Aorta (tissue), 5 donors: ENCODE measurements at places on chromosomes 13 and 19. TPM values are rescaled to one million over a fixed set of nuclear protein-coding genes. Genes with fewer than 3 reads are reported as not detected.
A peak's percentile ranks its signal among the peaks of the same experiment; 100 is the strongest.

DNA sequence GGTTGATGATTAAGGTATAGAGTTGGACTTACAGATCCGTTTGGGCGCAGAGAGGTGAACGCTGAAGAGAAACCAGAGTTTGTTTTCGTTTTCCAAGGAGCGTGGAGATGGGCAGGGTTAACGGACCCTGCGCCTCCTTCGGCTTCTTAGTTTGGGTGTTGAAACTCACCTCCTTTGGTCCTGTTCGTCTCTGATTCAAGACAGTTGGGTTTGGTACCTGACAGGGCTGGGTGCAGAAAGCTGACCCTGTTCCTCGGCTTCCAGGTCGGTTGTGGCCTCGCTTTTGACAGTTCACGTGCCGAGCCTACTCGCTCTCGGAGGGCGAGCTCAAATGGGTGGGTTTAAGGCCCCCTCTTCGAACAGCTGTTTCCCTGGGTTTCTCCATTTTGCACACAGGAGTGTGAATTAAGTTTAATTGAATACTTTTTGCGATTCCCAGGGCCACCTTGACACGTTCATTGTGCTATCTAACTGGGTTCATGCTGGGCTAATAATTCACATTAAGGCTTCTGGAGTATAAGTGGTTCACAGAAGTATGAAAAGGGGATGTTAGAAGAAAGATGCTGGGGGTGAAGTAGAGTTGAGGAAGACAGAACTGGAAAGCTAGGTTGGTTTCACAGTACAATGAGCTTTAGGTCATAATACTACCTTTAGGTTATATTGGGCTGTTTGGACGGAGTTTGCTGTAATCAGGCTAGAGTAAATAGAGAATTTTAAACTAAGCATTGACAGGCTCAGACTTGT, 638 bp downstream of the USPL1 start:
- H3K4me3 ChIP-seq: peak overlapping the region; percentile 65
- no peaks in the 10 kb centered on the region for H3K4me1 ChIP-seq
- H3K27ac ChIP-seq: peak overlapping the region; percentile 7
- no peaks in the 10 kb centered on the region for H3K27me3 ChIP-seq
- peak; percentile 50 for DNase-seq

- H3K36me3 ChIP-seq: no peaks in the 10 kb centered on the region
- H3K27ac ChIP-seq: no peak overlapping the region
- no peak overlapping the region for H3K4me3 ChIP-seq
- DNase-seq: no peak
- no peaks in the 10 kb centered on the region for H3K27me3 ChIP-seq
Observed at GRCh38 chr19:3678188-3678587, 22.1 kb downstream of the PIP5K1C start.

DNA sequence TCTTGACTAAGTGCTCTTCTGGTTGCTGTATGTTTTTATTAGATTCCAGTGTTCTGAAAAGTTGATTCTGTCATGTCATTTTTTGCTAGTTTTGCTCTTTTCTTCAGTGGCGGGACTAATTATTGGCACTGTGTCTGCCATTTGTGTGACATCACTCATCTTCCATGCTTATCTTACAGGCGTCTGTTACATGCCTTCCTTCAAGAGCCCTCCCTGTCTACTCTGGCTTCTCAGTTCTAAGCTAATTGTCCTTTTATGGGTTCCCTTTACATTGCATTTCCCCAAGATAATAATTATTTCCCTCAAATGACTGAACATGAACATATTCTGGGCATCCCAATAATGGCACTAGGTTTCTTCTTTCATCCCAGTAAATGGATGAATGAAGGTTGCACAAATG, 459.1 kb downstream of the DCT start:
- no peak overlapping the region for H3K4me3 ChIP-seq
- H3K4me1 ChIP-seq: no peaks in the 10 kb centered on the region
- H3K27me3 ChIP-seq: no peaks in the 10 kb centered on the region
- no peak overlapping the region for H3K27ac ChIP-seq

- no peak overlapping the region for H3K4me3 ChIP-seq
- no peaks in the 10 kb centered on the region for H3K36me3 ChIP-seq
Observed at GRCh38 chr13:95296326-95296925, 4.8 kb downstream of the ABCC4 start.

The ADAMTSL5 gene
- 6.2 TPM for total RNA-seq

The KLK1 gene
- total RNA-seq: 0.81 TPM

DNA sequence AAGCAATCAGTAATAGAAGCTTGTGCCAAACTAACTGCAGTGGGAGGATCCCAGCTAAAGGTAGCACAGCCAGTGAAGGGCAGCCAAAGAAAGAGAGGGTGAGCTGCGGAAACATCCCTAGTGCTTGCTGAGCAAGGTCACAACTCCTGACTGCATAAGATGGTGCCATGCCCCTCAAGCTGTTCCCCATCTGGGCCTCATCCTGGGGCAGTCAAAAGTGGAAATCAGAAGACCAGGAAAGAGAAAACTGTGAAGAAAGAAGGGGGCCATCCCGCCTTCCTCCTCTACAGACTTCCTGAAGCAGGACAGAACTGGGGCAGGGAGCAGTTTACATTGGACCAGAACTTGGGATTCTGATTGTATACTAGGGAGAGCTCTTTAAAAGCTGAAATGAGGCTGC, 159.2 kb downstream of the TNFSF13B start:
- no peak overlapping the region for H3K27ac ChIP-seq
- no peaks in the 10 kb centered on the region for H3K27me3 ChIP-seq
- H3K4me1 ChIP-seq: no peaks in the 10 kb centered on the region
- no peaks in the 10 kb centered on the region for H3K36me3 ChIP-seq
- no peak for DNase-seq
- H3K4me3 ChIP-seq: no peak overlapping the region

DNA sequence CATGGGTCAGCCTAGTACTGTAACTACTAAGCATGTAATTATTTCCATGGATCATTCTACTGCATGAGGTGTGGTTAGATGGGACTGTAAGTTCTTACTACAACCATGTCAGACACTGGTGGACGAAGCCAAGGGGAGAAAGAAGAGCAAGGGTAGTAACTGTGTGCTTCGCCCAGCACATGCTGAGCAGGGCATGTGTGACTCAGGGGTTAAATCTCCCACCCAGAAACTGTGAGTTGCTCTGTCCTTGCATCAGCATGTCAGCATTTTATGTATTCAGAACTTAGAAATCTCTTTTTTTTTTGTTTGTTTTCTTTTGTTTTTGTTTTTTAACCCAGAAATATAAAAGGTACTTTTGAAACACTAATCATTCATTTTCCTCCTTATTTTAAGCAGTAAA, 436.6 kb upstream of the KLF12 start:
- H3K27me3 ChIP-seq: no peaks in the 10 kb centered on the region
- H3K27ac ChIP-seq: no peak overlapping the region
- no peak for DNase-seq
- H3K4me1 ChIP-seq: no peaks in the 10 kb centered on the region

The DLL3 gene
- not detected for total RNA-seq

The HSD17B14 gene
- 13.7 TPM for total RNA-seq

The CYP4F8 gene
- not detected for total RNA-seq

DNA sequence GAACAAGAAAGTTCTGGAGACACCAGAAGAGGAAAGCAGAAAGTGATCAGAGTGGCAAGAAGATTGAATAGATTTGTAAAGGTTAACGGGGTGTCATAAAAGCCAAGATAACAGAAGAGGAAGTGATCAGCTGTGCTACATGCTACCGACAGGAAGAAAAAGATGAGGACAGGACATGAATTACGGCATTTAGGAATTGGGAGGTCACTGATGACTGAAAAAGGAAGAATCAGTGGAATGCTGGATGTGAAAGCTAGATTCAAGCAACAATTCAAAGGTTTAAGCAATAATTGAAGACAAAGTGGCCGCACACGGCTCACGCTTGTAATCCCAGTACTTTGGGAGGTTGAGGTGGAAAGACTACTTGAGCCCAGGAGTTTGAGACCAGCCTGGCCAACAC, 15.1 kb downstream of the ZNF160 start:
- H3K36me3 ChIP-seq: peaks cover 16% of the 10 kb centered on the region
- H3K4me3 ChIP-seq: no peak overlapping the region
- H3K4me1 ChIP-seq: no peaks in the 10 kb centered on the region
- no peak overlapping the region for H3K27ac ChIP-seq
- no peak for DNase-seq

DNA sequence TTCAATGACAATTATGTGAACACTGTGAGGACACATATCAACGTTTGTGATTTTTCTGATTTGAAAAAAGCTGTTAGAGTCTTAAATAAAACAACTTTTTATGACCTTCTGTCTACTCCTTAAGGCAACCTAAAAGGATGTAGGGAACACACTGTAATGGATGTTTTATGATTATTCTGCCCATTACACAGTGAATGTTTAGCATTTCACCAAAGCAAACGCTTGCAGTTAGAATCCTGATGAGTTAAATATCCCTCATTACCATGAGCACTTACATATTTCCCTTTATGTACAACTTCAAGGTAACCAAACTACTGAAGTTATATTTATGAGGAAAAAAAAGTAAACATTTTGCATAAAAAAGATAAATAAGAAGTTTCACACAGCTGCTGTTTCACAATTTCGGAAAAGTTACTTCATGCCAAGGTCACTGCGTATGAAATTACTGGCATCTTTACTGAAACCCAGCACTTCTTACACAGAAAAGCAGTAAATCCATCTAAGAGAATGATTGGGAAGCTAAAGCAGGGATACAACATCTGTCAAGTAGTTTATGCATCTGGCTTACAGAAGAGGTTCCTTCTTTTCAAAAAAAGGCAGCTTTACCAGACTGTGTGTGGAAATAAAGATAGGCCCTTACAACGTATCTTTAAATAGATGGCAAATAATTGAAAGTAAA, 733.7 kb upstream of the ATXN8OS start:
- H3K27ac ChIP-seq: no peak overlapping the region
- no peaks in the 10 kb centered on the region for H3K4me1 ChIP-seq
- DNase-seq: no peak
- H3K27me3 ChIP-seq: no peaks in the 10 kb centered on the region
- no peaks in the 10 kb centered on the region for H3K36me3 ChIP-seq

The SIGLEC14 gene
- total RNA-seq: 5.0 TPM

The FLT1 gene
- total RNA-seq: 62.8 TPM

DNA sequence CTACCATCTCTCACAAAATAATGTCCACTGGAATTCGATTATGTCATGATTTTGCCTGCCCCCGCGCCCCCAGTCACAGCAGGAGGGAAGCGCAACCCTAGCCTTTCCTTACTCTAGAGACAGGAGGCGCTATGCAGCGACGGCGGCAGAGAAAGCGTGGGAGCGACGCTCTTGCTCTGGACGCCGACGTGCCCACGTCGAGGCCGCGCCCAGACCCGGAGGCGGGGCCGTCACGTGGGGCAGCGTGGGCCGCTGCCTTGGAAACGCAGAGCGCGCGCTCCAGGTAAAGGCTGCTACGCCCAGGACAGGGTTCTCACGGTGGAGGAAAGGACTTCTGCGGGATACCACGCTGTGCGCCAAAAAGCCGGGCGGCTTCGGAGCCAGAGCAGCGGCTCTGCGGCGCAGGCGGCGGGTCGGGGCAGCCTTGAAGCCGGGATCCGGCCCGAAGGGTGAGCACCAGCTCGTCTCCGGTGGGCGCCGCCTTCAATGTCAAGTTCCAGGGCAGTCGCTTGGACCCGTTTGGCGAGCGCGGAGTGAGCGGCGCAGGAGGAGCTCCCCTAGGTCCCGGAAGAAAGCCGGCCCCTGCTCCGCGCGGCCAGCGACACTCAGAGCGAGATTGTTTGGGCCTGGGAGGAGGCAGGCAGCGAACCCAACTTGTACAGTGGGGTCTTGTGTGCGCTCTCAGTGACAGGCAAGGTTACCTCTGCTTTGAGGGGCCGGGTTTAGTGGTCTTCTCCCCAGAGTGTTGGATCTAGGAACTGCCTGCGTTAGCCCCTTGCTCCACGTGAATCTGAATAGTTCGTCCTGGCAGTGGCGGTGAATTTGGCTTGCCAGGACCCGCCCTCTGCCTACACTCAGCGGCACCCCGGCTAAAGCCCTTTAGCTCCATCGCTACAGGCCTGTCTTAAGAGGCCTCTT, 121.7 kb downstream of the MRPL57 start:
- H3K4me3 ChIP-seq: peak overlapping the region; percentile 55
- DNase-seq: peak; percentile 90
- no peaks in the 10 kb centered on the region for H3K36me3 ChIP-seq
- no peaks in the 10 kb centered on the region for H3K4me1 ChIP-seq
- H3K27me3 ChIP-seq: no peaks in the 10 kb centered on the region

The PSG7 gene
- not detected for total RNA-seq

GRCh38 chr13:29423050-29423449, 172.4 kb downstream of the SLC7A1 start:
- no peaks in the 10 kb centered on the region for H3K27me3 ChIP-seq
- no peak for DNase-seq
- H3K4me1 ChIP-seq: no peaks in the 10 kb centered on the region
- no peaks in the 10 kb centered on the region for H3K36me3 ChIP-seq
- no peak overlapping the region for H3K4me3 ChIP-seq
- H3K27ac ChIP-seq: no peak overlapping the region

DNA sequence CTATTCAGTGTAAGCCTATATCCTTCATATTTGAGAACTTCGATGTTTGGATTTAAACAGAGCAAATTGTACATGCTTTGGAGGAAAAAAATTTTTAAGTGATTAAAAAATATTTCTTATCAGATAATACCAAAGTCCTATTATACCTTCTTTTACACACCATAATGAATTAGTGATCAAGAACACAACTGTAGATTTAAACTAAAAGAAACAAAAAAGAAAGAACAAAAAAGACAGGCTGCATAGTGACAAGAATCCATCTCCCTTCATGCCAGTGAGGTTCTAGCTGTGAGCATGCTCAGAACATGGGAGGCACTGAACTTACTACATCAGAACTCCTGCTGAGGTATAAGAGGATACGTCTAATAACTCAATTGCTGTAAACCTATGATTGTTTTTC, at the start of gene RXFP2:
RXFP2 (plus strand) TSS at position 301 of the 400 bp plus-strand sequence; CDS start at position 388, 87 bp downstream.
- H3K4me1 ChIP-seq: no peaks in the 10 kb centered on the region
- no peaks in the 10 kb centered on the region for H3K36me3 ChIP-seq
- H3K27ac ChIP-seq: no peak within 1 kb of the TSS
- no peak within 1 kb of the TSS for H3K4me3 ChIP-seq

GRCh38 chr13:32530841-32531253, 7.7 kb downstream of the N4BP2L2 start:
- peaks cover 2% of the 10 kb centered on the region for H3K36me3 ChIP-seq
- no peaks in the 10 kb centered on the region for H3K27me3 ChIP-seq
- peaks cover 10% of the 10 kb centered on the region for H3K4me1 ChIP-seq
- no peak for DNase-seq
- H3K27ac ChIP-seq: no peak overlapping the region

The NDUFS7 gene
- 47.8 TPM for total RNA-seq

DNA sequence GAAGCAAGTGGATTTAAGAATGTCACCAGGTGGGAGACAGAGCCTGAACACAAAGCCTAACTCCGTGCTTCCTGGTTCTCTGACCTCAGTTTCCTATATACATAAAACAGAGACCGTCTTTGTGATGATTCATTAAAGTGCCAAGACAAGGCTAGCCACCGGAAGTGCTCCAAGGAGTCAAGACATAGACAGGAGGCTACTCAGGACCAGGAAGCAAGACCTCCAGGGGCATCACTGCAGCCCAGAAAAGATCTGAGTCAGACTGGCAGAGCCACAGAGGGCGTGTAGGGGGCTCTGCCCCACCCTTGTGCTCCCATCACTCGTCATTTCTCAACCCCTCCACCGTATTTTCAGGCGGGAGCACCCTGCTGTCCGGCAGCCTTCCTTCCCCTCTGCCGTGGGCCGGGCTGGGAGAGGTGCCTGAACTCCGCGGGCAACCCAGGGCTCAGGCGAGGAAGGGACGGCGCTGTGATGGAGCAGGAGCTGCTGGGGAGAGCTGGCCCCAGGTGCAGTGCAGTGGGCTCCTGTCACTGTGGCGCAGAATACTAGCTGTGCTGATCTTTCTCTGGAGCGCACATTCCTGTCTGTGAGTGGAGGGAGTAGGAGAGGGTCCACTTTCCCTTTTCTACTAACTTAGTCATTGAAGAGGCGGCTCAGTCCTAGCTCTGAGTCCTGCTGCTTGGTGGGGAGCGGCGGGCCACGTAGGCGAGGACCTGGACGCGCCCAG, 134.7 kb upstream of the GPR12 start:
- no peaks in the 10 kb centered on the region for H3K27me3 ChIP-seq
- no peaks in the 10 kb centered on the region for H3K36me3 ChIP-seq
- no peaks in the 10 kb centered on the region for H3K4me1 ChIP-seq
